ENCODE measurements at places on chromosomes 4 and X.
A peak's percentile ranks its signal among the peaks of the same experiment; 100 is the strongest.

DNA sequence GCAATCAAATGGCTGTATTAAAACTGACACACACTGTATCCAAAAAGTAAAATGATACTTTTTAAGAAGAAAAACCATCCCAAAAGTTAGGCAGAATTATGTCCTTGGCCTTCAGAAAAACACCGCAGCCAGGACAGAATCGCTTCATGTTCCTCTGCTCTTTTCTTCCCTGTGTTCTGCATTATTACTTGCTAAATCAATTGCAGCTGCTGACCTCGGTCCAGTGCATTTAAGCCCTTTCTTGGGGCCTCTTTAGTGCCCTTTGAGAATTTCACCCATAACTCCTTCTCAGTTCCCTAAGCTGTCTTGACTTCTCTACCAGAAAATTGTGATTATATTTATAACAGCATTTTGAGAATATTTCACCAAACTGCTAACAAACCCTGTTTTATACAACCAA is 696.9 kb downstream of the PCDH7 start:
- DNase-seq = no peak

DNA sequence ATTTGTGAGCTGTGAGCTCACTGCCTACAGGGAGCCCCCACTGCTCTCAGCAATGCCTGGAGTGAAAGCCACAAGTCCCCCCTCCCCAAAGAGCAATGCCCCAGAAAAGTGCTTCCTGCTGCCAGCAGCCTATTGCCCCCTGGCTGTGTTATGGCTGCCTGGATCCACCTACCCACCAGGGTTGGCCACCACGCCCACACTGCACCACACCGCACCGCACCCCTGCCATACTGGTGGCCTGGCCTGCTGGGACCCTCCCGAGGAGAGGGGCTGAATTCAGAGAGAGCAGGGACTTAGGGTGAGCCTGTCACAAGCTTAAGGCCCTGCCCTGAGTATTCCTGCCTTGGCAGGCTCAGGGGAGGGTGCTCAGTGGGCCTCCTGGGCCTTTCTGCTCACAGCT is 4.3 kb downstream of the CFAP99 start:
- no peak for DNase-seq

- no peak for DNase-seq
Measured at GRCh38 chrX:105150557-105150956, 69.9 kb downstream of the TEX13A start.

DNA sequence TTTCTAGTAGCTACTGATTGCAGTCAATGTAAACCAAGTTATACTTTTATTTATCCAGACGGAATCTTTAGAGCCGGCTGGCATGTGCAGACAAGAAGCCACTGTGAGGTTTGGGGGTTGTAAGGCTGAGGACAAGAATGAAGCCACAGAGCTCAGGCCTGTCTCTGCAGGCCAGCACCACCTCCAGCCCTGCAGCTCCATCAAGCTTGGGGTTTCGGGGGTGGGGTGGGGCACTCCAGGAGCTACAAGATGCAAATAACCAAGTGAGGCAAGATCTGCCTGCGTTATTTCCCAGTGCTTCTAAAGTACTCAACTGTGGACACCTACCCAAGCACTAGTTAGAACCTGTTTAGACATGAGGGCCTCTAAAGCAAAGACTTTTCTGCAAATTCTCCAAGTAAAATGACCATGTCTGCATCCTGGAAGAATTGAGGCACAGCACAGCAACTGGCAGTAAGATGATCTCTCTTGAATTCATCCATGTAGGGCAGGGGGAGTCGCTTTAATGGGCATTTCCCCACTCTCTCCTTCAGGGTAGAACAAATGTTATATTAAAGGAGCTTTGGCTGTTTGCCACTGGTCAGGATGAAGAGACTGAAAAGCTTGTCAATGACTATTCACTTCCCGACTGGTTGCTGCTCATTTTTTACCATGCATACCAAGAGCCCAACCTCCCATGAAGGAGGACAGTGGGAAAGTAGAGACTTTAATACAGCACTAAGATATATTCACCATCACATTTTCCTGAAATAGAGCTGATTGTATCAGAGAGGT is 222.5 kb downstream of the MGST2 start:
- DNase-seq = no peak

DNA sequence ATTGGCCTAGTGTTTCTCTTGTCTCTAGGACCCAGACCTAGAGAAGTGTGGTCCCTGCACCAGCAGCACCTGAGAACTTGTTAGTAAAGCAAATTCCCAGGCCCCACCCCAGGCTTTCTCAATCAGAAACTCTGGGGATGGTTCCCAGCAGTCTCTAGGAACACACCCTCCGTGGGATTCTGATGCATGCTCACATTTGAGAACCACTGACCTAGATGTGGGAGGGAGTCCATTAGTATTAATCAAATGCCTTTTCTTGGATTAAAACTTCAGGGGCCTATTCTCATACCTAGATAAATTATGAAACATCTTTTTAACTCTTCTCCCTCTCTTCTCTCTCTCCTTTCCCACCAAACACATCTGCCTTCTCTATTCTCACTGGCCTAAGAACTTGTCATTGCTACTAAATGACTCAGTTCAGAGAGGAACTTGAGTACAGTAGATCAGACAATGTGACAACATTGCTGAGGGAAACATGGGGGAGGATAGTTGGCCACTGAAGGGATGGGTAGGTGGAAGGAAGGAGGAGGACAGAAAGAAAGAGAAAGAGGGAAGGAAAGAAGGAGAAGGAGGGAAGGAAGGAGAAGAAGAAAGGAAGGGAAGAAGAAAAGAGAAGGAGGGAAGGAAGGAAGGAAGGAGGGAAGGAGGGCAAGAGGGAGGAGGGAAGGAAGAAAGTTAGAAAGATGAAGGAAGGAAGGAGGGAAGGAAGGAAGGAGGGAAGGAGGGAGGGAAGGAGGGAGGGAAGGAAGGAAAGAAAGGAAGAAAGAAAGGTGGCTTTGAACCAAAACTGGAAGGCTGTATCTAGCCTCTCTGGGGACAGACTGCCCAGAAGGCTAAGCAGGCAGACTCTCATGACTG is 132.7 kb upstream of the MAP3K15 start:
- no peak for DNase-seq

- no peak for DNase-seq
Measured at GRCh38 chr4:33737726-33738125, 2506.6 kb downstream of the ARAP2 start.

DNA sequence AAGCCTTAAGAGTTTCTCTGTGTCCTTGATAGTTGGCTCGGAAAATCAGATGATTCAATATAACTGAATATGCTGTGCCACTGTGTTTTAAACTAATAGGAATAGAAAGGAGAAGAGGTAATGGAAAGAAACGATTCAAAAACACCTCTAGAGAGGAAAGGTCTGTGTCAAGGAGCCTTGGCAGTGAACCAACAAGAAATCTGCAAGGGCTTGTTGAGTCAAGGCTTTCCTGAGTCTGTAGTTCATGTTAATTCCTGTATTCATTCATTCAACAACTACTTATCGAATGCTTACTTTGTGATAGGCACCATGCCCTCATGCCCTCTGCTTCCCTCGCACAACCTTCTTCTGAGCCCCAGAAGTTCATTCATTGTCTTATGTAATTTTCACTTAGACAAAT is 336.0 kb downstream of the PDHA2 start:
- DNase-seq = no peak

DNA sequence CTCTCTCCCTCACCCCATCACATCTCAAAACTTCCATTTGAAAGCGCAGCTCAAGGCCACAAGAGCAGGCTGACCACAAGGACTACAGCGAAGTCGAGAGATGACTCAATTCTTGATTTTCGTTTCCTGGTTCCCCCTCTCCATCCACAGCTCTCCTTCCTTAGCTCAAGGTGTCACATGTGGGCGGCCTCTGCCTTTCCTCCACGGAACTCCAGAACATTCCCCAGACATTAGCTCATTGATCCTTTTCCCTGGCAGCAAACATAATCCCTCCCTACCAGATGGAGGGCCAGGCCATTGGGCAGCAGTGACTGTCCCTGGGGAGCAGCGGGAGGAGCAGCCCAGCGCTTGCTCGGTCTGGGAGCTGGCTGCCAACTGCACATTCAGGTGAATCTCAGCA is 56.3 kb downstream of the CCDC149 start:
- no peak for DNase-seq

DNA sequence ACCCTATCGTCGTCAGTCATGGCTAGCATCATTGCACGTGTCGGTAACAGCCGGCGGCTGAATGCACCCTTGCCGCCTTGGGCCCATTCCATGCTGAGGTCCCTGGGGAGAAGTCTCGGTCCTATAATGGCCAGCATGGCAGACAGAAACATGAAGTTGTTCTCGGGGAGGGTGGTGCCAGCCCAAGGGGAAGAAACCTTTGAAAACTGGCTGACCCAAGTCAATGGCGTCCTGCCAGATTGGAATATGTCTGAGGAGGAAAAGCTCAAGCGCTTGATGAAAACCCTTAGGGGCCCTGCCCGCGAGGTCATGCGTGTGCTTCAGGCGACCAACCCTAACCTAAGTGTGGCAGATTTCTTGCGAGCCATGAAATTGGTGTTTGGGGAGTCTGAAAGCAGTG is 1.6 kb downstream of the ZCCHC12 start:
- no peak for DNase-seq

DNA sequence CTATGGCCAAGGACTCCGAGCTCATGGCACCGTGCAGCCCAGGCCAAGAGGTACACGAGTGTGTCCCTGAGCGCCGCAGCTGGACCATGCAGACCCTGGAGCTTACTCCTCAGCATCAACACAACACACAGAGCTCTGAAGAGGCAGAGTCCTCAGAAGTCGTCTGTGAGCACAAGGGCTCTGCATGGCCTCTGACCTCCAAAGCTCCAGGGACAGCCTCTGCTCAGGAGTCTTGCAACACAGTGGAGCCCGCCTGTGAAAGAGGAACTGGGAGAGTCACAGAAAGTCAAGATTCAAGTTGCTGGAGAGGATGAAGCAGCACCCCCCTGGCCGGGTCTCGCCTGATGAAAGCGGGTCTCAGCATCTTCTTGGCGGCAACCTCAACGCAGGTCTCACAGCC is 2.9 kb downstream of the LRPAP1 start:
- peak; percentile 41 for DNase-seq

Measured in liver (tissue), 10 donors.